ENCODE measurements at places on chromosomes 4 and X.

GRCh38 chrX:65752294-65752693, 84.8 kb downstream of the MSN start:
- DNase-seq, result no peak

GRCh38 chr4:108352664-108353308, 184.1 kb upstream of the LEF1 start:
- DNase-seq, result no peak

- DNase-seq, result no peak
These were observed 405.5 kb upstream of the NR3C2 start for GRCh38 chr4:148847544-148848255.

DNA sequence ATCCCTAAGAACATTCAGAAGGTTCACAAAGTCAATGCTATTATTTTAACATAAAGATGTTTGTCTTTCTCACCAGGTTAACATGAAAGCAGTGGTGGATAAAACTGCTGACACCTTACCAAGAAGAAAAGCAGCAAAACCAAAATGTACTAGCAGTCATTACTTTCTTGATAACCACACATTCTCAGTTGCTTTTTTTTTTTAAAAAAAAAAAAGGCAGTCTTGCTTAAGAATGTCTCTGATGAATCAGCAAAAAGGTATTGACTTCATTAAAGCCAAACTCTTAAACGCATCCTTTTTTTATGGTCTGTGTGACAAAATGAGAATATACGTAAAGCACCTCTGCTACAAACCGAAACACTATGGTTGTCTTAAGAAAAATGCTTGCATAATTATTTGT, 31.9 kb downstream of the CDKL2 start:
- DNase-seq, result no peak

Measured in iPS DF 19.7 (cell line).